ENCODE measurements at places on chromosomes 5 and 9.

DNA sequence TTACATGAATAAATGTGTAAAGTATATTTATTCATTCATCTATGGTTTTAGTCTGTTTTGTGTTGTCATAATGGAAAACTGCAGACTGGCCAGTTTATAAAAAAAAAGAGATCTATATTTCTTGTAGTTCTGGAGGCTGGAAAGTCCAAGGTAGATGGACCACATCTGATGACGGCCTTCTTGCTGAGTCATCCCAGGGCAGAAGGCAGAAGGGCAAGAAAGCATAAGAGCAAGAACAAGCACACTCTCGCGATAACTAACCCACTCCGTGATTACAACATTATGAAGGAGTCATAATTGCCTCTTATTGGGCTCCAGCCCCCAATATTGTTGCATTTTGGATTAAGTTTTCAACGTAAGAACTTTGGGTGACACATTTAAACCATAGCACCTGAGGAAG, 180.4 kb upstream of the DAB2 start:
- DNase-seq: no peak
- no peaks in the 10 kb centered on the region for H3K27me3 ChIP-seq
- no peak overlapping the region for H3K27ac ChIP-seq

DNA sequence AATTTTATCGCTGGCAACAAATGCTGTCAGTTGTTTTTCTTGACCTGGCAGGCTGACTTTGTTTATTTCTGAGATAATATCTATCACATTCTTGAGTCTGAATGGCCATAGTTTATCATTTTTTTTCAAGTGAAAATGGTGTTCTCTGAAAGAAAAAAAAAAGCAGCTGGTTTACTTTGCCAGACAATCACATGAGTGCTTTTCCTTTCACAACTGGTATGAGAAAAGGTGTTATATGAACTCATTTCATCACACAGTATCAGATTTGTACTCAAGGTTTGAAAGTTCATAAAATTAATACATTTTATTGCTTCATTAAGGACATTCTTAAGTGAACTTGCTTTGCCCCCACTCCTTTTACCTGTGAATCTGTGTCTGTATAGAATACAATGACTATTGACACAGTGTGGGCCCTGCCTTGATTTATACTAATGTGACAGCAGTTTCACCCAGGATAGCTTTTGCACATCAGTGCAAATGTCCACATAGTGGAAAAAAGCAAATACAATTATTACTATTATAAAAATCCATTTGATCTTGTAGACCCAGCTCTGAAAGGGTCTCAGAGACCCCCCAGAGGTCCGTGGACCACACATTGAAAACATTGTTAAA, 33.1 kb upstream of the PRLR start:
- no peak for DNase-seq
- no peaks in the 10 kb centered on the region for H3K27me3 ChIP-seq
- H3K4me3 ChIP-seq: no peak overlapping the region
- H3K4me1 ChIP-seq: no peaks in the 10 kb centered on the region

DNA sequence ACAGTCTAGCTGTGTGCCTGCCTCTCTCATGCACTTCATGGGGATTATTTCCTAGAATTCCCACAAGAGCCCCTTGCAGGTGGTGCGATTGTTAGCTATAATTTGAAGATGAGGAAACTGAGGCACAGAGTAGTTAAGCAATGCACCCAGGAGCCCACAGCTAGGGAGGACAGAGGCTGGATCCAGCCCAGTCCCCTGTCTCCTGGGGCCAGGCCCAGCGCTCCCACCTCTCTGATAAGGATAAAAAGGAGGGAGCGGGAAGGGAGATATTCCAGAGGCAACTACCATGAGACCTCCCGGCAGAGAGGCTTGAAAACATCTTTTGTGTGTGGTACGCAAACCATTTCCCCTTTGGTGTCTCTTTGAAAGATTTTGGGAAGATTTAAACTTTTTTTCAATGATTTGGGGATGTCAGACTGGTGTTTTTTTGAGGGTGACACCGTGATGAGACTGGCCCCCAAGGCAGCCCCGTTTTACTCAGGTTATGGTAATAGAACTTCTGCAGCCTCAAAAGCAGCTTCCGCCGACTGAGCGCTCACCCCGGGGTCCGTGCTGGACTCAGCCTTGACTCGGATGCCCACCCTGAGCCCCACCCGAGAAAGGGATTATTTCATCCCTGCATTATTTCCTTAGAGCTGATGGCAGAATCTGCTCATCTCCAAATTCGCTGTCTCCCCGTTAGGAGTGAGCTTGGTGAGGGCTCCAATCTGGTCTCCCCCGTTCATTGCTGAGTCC, 144.7 kb upstream of the IER5L start:
- DNase-seq: no peak
- H3K4me1 ChIP-seq: peaks cover 25% of the 10 kb centered on the region
- H3K27me3 ChIP-seq: no peaks in the 10 kb centered on the region
- H3K4me3 ChIP-seq: no peak overlapping the region
- H3K36me3 ChIP-seq: no peaks in the 10 kb centered on the region

- no peak for DNase-seq
- H3K36me3 ChIP-seq: no peaks in the 10 kb centered on the region
- H3K27ac ChIP-seq: no peak overlapping the region
- H3K4me3 ChIP-seq: no peak overlapping the region
- H3K4me1 ChIP-seq: peaks cover 21% of the 10 kb centered on the region
Observed at GRCh38 chr9:133529457-133529856, 4.7 kb upstream of the MYMK start.

DNA sequence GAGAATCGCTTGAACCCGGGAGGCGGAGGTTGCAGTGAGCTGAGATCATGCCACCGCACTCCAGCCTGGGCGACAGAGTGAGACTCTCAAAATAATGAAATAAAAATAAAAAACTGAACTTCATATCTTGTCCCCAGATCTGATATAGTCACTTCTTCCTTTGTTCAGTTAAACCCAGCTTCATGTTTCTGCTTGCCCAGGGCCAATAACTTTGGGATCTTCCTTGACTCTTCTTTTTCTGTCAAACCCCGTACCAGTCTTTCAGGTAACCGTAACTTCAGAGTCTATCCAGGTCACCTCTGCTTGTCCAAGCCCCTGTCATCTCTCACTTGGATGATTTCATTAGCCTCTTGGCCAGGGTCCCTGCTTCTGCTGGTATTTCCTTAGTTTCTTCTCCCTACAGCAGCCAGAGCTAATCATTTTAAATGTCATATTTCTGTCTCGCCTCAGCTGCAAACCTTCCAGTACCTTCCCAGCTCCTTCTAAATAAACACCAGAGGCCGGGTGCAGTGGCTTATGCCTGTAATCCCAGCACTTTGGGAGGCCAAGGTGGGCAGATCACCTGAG, 19.7 kb upstream of the ABL1 start:
- no peak for DNase-seq
- H3K4me3 ChIP-seq: no peak overlapping the region
- no peaks in the 10 kb centered on the region for H3K27me3 ChIP-seq
- peaks cover 26% of the 10 kb centered on the region for H3K4me1 ChIP-seq

DNA sequence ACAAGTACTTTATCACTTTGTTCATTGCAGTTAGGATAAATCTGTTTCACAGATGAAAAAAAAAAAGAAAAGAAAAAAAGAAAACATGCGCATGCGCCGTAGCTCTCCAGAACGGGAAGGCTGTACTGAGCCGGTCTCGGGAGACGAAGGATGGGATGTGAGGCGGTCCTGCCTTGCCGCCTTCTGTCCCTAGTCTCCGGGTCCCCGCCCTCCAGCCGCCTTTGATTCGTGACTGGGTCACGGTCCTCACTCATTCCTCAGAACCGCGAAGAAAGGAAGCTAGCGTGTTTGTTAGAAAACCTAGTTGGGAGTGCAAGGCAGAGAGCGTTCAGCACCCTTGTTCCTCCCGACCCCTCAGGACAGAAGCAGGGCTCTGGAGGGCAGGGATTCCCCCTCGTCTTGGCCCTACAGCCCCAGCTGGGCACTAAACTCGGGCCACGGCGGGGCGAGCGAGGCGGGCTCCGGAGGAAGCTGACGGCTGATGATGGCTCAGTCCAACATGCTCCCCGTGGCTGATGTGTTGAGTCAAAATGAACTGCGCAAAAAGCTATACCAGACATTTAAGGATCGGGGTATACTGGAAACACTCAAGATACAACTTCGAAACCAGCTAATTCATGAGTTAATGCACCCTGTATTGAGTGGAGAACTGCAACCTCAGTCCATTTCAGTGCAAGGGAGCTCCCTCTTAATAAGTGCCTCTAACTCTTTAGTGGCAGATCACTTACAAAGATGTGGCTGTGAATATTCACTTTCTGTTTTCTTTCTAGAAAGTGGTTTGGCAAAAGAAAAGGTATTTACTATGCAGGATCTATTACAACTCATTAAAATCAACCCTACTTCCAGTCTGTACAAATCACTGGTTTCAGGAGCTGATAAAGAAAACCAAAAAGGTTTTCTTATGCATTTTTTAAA, 40.0 kb downstream of the CPLANE1 start:
- H3K4me1 ChIP-seq: no peaks in the 10 kb centered on the region
- peaks cover 97% of the 10 kb centered on the region for H3K36me3 ChIP-seq
- no peak overlapping the region for H3K27ac ChIP-seq
- H3K27me3 ChIP-seq: no peaks in the 10 kb centered on the region
- H3K4me3 ChIP-seq: no peak overlapping the region
- DNase-seq: no peak

- H3K36me3 ChIP-seq: no peaks in the 10 kb centered on the region
- H3K27ac ChIP-seq: no peak overlapping the region
- H3K27me3 ChIP-seq: no peaks in the 10 kb centered on the region
- DNase-seq: no peak
- peaks cover 6% of the 10 kb centered on the region for H3K4me1 ChIP-seq
Observed at GRCh38 chr5:106862450-106863193, 808.1 kb downstream of the EFNA5 start.

DNA sequence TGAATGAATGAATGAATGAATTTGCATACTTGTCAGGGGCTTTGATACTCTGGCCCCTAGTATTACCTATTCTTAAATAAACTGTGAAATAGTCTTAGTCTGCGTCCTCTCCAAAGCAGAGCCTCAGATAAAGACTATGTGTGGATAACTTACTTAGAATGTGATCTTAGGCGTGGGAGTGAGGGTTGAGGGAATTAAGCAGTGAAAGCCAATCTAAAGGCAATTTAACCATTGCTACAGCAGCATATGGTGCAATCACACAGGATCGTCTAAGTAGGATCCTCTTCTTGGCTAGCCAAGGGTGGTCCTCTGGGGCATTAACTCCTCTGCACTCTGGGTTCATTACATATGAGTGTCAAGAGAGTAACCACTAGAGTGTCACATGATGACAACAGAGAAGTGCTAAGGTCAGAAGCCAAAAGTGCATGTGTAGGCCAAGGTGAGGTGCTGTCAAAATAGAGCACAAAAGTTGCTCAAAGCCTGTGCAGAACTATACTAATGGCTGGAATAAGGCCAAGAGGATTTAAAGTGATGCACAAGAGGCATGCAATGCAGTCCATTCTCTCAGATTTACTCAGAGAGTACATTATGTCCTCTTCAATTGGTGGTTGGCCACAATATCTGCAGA, 274.4 kb upstream of the SEMA6A start:
- H3K27ac ChIP-seq: no peak overlapping the region
- no peaks in the 10 kb centered on the region for H3K4me1 ChIP-seq
- no peak for DNase-seq
- H3K27me3 ChIP-seq: no peaks in the 10 kb centered on the region
- H3K36me3 ChIP-seq: no peaks in the 10 kb centered on the region

DNA sequence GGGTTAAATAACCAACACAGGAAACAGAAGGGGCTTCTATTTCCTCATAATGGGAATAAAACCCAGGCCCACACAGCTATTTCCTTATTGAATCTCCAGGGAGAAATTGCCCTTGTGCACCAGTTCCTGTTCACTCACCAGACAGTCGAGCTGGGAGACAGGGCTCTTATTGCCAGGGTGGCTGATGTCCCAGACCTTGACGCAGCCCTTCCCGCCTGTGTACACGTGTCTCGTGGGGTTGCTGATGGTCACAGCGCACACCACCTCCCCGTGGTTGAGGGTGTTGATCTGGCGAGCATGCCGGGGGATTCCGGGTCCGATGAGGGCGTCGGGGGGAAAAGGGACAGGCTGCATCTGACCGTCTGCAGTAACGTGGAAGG, 96.5 kb downstream of the TLE1 start:
- no peaks in the 10 kb centered on the region for H3K4me1 ChIP-seq
- peaks cover 80% of the 10 kb centered on the region for H3K36me3 ChIP-seq
- no peak for DNase-seq
- H3K27ac ChIP-seq: peak overlapping the region; percentile 19
- H3K27me3 ChIP-seq: no peaks in the 10 kb centered on the region

GRCh38 chr9:106615118-106615889, 247.7 kb upstream of the ZNF462 start:
- no peaks in the 10 kb centered on the region for H3K36me3 ChIP-seq
- DNase-seq: no peak
- no peaks in the 10 kb centered on the region for H3K27me3 ChIP-seq
- H3K4me1 ChIP-seq: no peaks in the 10 kb centered on the region
- H3K4me3 ChIP-seq: no peak overlapping the region

DNA sequence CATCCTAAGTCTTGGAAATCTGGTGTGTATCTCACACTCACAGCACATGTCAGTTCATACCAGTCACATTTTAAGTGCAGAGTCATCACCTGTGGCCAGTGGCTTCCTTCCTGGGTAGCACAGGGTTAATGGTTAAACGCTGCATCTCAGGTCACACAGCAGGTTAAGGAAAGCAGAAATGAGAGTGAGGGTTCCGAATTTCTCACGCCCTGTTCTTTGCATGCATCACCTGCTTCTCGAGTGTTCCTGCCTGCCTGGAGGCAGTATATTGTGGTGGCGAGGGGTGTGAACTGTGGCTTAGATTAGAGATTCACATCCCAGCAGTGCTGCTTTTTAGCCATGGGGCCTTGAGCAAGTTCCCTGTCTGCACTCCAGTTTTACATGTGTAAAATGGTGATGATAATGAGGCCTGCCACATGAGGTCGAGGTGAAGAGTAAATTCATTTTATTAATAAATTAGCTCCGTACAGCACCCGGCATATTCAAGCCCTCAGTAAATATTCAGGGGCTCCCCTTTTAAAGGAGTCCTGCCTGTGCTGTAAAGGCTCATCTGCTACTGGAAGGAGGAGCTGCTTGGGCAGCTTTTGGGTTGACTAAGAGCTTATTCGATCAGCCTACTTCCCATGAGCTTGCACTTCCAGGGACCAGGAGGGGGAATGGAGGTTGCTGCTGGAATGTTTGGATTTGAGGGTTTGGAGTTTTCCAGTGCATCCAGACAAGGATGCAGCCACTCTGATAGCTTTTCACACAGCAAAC, 61.1 kb upstream of the SAP30L start:
- H3K36me3 ChIP-seq: peaks cover 34% of the 10 kb centered on the region
- H3K27ac ChIP-seq: no peak overlapping the region
- H3K4me1 ChIP-seq: no peaks in the 10 kb centered on the region
- no peaks in the 10 kb centered on the region for H3K27me3 ChIP-seq

GRCh38 chr9:26125693-26126092, 447.4 kb upstream of the TUSC1 start:
- no peaks in the 10 kb centered on the region for H3K4me1 ChIP-seq
- no peaks in the 10 kb centered on the region for H3K27me3 ChIP-seq
- H3K36me3 ChIP-seq: no peaks in the 10 kb centered on the region
- no peak for DNase-seq
- H3K4me3 ChIP-seq: no peak overlapping the region

DNA sequence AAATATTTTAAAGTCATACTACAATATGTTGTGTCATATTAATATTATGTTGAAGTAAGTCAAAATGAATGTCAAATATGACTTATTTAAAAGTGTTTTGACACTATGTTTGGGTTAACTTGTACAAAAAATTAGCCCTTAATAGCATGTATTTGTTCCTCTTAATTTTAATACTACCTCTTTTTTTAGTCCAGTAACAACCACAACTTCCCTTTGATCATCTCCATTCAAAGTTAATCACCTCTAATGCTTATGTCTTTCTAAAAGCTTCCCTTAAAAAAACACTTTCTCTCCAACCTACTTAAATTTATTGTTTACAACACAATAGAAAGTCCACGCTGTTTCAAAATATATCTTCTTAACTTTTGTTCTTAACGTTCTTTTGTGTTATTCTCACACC, 9.6 kb downstream of the SLCO4C1 start:
- H3K27ac ChIP-seq: no peak overlapping the region
- no peaks in the 10 kb centered on the region for H3K27me3 ChIP-seq
- no peak overlapping the region for H3K4me3 ChIP-seq
- no peaks in the 10 kb centered on the region for H3K4me1 ChIP-seq
